Stimulated activated CD8-positive, alpha-beta memory T cell treated with anti-CD3 and anti-CD28 coated beads, Interleukin-2, amount 100 ng/mL, for 1 hour (primary cell): ENCODE measurements at places on chromosomes 1 and 21.

- DNase-seq: no peak
These were observed 75.4 kb downstream of the RUNX1 start for GRCh38 chr21:34973685-34974084.

GRCh38 chr1:234987415-234988154 lies 141.1 kb downstream of the TOMM20 start:
- no peak for DNase-seq

DNA sequence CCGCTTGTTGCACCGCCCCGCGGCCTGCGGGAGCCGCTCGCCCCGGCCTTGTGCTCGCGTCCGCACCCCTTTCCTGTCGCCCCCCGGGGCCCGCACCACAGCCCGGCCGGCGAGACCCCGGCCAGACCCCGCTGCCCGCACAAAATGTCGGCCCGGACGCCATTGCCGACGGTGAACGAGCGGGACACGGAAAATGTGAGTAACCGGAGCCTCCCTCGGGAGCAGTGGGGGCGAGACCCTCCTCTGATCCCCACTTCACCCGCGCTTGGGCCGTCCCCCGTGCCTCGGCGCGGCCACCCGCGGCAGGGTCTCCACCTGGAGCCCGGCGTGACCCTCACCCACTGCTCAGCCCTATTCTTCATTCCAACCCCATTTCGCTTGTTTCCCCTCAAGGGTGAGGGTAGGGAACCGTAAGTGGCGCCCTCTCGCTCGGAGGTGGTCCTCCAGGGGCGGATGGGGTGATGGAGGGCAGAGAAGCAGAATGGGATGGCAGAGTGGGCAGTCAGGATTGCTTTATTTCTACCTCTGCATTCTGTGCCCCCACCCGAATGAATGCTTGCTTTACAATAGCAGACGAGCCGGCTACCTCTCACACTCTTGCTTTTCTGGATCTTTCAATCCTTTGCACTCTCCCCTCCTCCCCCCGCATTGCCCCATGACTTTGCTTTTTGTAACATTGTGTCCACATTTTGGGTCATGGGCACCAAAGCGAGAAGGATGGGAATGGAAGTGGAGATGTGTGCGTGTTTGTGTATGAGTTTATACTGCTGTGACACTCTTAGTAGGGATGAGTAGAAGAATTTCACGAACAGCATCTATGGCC lies 954 bp downstream of the MARK1 start:
- DNase-seq: no peak

GRCh38 chr1:174942547-174943255 lies 57.0 kb upstream of the CACYBP start:
- no peak for DNase-seq

- DNase-seq: no peak
These were observed 48.4 kb upstream of the RNPC3 start for GRCh38 chr1:103477101-103477500.

- DNase-seq: no peak
These were observed 92.0 kb downstream of the SELENOF start for GRCh38 chr1:86821956-86822355.
